H1 (cell line): ENCODE measurements at places on chromosomes 7 and 10.

DNA sequence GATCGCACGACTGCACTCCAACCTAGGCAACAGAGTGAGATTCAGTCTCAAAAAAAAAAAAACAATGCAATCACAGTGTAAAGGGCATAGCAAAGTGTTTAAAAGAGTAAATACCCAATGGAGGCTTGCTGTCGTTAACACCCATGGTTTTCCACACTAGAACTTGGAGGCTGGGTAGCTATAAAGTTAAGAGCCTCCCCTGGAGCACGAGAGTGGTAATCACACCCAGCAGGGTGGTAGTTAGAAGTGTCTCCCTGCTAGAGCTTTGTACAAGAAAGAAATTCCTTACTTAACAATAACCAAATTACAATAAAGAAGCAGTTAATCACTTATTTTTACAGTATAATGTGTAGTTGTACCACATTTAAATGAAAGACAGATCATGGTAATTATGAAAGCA is 1078.9 kb downstream of the NRG3 start:
- DNase-seq, result no peak

- DNase-seq, result no peak
Observed at GRCh38 chr10:847868-848267, 83.6 kb downstream of the LARP4B start.

GRCh38 chr7:45066409-45066808 is 22.4 kb downstream of the NACAD start:
- no peak for DNase-seq

DNA sequence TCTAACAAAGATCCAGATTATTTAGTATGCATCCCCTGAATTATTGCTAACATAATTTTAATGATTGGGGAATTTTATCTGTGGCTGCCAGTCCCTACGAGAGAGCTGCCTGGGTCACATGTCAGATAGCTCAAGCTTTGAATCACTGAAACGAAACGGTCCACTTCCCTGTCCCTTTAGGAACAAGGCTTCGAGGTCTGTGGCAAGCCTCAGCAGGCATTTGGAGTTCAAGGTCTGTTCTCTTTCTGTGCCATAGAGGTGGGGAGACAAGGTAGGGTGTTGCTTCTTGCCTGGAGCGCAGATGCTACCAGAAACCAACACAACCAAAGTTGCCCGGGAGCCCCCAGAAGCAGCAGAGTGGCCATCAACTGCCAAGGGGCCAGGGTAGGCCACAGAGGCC is 13.9 kb upstream of the SH2D4B start:
- DNase-seq, result no peak

GRCh38 chr10:103942866-103943265 is 24.1 kb upstream of the SLK start:
- no peak for DNase-seq

DNA sequence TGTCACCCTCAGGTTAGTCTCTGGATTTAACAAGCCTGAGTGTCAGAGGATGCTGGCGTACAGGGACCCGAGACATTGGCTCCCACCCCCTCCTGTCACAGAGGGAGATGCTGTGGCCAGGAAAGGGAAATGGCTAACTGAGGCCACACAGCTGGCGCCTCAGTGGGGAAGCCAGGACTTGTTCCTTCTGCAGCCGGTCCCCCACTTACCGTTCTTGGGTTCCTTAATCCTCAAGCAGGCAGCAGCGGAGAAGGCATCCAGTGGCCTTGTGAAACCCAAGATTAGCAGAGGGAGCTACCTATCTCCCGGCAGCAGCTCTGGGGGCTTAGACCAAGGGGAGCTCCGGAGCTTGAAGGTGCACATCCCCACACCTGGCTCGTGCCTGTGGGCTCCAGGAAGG is 65.4 kb downstream of the NEURL1 start:
- no peak for DNase-seq

DNA sequence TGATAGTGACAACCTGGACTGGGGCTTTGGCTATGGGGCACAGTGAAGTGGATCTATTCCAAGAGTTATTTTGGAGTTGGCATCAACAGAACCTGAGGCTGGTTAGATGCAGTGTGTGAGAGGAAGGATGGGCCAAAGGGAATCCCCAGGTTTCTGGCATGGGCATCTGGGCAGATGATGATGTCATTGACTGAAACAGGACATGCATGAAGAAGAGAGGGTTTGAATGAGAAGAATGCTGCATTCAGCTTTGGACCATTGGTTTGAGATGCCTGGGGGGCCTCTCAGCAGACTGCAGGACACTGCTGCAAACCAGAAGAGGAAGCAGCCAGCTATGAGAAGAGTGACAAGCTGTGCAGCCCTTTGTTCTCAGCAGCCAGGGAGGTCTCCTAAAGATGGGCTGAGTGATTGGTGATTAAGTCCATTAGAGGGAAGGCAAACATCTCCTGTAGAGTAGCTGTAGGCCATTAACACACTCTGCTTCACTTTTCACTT is 23.1 kb upstream of the PIK3CG start:
- no peak for DNase-seq

DNA sequence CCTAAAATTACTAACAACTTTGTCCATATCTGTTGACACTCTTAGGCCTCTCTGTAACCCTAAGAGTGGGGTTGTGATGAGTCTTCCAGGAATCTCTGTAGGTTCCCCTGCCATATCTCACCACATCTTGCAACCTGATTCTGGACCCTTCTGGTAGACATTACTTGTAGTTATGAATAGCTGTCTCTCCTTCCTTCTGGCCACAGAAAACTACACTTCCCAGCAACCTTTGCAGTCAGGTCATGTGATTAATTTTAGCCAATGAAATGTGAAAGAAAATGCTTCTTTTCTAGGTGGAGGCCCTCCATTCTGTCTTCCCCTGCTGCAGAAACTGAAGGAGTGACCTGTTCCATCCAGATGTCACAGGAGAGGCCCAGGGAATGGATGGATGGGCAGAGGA is 147.6 kb upstream of the AOAH start:
- no peak for DNase-seq

- DNase-seq, result no peak
Observed at GRCh38 chr7:74356589-74357315, 67.5 kb downstream of the CLIP2 start.

- DNase-seq, result no peak
Observed at GRCh38 chr10:59807629-59808620, 54.7 kb upstream of the MRLN start.

DNA sequence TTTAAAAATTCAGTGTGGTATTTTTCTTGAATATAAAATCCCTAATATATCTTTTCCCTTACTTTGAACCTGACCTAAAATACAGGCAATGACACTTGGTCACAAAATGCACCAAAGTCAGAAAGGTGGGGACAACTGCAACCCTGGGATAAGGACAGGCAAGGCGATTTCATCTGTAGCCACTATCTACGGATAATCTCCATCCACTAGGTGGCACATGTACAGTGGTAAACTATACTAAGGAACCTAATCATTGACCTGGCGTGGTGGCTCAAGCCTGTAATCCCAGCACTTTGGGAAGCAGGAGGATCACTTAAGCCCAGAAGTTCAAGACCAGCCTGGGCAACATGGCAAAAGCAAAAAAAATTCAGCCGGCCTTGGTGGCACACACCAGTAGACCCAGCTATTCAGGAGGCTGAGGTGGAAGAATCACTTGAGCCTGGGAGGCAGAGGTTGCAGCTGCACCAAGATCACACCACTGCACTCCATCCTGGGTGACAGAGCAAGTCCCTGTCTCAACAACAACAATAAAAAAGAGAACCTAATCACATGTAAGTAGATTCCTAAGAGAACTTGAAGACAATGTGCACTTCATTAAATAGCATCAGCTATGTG is 98.9 kb downstream of the KMT2C start:
- DNase-seq, result no peak

DNA sequence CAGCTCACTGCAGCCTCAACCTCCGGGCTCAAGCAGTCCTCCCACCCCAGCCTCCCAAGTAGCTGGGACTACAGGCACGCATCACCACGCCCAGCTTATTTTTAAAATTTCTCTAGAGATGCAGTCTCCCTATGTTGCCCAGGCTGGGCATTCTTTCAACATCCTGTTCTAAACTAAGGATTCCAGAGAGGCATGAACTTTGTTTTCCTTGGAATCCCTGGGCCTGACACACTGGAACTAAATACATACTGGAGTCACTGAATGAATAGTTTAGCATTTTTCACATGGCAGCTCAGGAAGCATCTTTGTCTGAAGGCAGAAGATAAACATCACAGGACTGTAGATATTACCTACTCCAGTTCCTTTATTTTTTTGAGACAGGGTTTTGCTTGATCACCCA is 108.7 kb downstream of the ITIH5 start:
- DNase-seq, result no peak

DNA sequence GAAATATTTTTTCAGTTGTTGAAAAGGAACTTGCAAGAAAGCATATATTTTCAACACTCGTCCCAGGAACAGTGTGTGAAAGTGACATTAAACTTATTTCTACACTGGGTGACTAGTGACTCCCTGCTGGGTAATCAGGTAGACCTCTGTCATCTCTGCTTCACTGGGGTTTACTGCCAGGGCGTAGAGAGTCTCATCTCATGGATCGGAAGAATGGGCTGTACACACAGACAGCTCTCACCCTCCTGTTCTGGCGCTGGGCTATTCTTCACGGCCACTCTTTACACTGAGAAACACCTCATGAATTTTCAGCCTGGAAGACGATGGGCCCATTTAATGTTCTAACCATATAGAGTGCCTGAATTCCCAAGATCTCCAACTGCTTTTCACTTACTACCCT is 36.4 kb downstream of the NRP1 start:
- DNase-seq, result no peak

DNA sequence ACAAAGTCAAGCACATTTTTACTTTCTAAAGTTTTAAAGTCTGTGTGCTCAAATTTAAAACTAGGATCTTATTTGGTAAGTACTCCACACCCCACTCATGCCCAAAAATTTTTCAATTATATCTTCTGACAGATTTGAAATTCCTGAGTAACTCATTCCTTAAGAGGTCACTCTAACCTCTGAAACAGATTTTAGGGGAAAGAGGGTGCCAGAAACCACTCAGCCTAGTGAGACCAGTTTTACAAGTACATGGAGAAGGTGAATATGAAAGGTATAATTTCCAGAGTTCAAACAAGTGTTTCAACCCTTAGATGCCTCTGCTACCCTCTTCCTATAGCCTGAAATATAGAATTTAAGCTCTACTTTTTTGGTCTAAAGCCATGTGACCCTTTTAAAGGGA is 79.2 kb downstream of the C7orf25 start:
- no peak for DNase-seq

DNA sequence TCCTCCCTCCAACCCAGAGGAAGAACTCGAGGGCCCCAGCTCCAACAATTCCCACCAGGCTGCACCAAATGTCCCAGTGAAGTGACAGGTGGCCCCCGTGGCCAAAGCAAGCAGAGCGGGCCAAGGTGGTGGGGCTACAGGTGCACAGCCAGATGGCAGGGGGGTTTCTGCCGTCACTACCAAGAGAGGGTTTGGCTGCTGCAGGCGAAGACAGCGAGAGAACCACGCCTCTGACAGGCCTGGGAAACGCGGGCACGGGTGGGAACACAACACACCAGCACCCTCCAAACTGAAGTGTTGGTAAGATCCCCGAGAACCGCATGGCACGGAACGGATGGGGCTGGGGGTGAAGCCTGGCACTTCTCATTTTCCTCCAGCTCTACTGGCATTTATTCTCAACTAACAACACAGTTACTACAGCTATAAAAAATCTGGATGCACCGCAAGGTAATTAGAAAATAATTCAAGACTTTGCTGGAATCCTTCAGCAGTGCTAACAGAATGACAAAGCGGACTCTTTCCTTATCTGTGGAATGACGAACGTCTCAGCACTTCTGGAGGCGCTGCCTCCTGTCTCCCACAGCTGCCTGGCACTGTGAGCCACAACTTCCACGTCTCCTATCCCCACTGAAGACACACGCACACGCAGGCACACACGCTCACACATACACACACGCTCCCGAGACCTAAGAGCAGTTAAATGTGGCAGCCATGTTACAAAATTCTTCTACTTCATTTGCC is 167.9 kb downstream of the TCERG1L start:
- DNase-seq, result no peak
